Muscle of leg (tissue), 16 donors: ENCODE measurements at places on chromosomes 7 and 10. TPM values are rescaled to one million over a fixed set of nuclear protein-coding genes. Genes with fewer than 3 reads are reported as not detected.

DNA sequence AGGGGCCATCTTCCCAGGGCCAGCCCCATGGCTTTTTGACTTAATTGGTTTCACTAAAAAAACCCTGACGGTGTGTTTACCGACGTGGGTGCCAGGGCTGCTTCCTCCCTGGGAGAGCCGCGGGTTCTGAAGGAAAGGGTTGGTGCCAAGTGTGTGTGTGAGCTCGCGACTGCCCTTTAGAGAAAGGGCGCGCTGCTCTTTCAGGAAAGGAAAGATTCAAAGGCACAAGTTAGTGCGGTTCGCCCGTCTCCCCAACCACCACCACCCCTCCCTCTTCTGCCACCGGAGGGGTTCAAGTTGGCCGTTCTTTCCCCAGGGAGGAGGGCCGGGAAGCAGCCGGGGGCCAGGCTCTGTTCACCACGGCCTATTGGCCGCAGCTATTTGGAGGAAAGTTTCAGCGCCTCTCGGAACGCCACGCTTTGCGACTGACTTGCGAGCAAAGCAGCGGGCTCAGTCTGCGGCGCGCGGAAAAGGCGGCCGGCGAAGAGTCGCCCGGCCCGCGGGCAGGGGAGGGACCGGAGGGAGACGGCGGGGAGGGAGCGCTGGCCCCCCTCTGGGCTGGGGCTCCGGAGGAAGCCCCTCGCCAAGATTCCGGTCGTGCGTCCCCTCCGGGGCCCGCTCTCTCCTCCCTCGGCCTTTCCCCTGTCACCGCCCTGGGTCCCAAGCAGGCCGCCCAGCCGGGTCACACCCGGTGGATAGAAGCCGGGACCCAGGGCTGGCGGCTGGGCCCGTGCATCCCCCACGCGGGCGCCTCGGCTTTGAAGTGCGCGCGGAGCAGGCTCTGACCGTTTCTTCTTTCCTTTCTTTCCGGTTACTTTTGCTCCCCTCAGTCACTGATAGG, 165.9 kb upstream of the PPP1R3A start:
- DNase-seq, result peak; percentile 71

- no peak for DNase-seq
Observed at GRCh38 chr7:5773661-5774086, 7.8 kb downstream of the RNF216 start.

The SPOCK2 gene
- 4.5 TPM for polyA plus RNA-seq

The CARD11 gene
- polyA plus RNA-seq, result 0.41 TPM
